ENCODE measurements at places on chromosomes 13 and 19.

- DNase-seq, result peak; percentile 64
Measured at GRCh38 chr19:55640577-55641425, at the start of gene ZNF580. Gene ZNF580 (plus strand): TSS chr19:55641002. CDS start chr19:55642509, 1,507 bp downstream.

DNA sequence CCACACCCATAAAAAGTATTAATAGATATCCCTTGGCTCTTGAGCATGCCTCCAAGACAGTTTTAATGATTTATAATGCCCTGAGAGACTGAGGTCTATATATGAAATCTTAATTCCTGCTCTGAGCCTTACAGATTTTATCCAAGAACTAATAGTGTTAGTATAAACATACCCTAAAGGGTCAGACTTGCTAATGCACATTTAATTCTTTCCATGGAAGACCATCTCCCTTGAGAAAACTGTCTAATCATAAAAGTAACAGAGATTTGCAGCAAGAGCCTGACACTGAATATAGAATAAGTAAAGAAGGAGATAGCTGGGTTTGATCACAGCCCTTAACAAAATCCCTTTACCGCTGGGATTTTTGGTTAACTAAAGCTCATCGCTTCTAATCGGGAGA lies 650.8 kb upstream of the KLF12 start:
- DNase-seq, result no peak

DNA sequence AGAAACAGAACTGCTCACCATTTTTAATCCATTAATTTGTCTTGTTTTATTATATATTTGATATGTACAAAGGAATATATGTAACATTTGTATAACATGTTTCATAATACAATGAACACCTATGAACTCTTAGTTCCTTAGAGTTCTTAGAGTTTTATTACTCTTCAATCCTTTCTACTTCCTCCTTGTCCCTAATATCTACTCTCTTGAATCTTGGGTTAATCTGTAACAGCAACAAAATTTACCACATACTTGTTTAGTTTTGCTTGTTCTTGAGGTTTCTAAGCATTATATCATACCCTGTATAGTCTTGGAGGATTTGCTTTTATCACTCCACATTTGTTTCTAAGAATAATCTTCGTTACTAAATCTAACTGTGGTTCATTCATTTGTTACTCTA lies 151.4 kb downstream of the PDS5B start:
- DNase-seq, result no peak

GRCh38 chr13:41370736-41371135 lies 59.7 kb downstream of the NAA16 start:
- DNase-seq, result no peak

- no peak for DNase-seq
Measured at GRCh38 chr13:97658556-97658955, 224.6 kb downstream of the RAP2A start.

DNA sequence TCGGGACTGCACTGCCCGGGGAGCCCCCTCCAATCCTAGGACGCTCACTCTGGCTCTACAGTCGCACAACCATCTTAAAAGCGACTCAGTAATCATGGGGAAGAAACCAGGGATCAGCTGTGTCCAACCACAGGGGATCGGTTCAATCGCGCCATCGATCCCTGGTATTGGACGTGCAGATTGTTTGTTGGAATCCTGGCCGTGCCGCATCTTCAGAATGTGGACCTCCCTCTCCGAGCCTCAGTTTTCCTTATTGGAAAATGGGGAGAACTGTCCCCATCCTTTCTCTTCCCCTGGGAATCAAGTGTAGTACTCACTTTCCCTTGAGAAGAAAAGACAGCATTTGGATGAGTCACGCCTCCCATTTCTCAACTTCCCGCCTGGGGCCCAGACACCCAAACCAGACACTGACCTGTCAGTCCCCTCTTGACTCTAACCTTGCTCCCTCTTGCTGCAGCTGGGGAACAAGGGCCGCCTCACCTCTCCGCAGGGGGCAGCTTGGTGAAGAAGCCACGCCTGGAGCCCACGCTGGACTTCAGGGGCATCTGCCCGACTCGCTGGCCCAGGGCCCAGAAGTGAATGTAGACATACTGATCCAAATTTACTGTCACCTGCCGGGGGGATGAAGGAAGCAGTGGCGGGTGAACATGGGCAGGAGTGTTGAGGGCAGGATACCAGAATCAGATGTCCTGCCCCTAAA lies 17.6 kb downstream of the EMP3 start:
- DNase-seq, result no peak

- peak; percentile 72 for DNase-seq
Measured at GRCh38 chr19:13154911-13155471, 4.8 kb downstream of the IER2 start.

DNA sequence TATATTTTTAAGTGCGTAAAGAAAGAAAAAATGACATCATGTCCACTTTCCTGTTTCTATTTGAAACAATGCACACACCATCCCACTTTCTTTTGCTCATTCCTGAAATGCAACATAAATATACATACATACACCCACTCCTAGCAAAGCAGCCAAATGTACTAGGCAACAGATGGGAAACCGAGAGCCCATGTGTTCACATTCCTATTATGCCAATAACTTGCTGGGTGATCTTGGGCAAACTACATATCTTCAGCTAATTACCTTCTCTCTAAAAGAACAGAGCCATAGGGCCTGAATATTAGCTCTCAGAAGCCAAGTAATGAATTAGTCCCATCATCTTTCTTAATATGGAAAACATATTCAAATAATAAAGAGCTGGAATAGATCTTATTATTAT lies 610.6 kb upstream of the ATXN8OS start:
- no peak for DNase-seq

DNA sequence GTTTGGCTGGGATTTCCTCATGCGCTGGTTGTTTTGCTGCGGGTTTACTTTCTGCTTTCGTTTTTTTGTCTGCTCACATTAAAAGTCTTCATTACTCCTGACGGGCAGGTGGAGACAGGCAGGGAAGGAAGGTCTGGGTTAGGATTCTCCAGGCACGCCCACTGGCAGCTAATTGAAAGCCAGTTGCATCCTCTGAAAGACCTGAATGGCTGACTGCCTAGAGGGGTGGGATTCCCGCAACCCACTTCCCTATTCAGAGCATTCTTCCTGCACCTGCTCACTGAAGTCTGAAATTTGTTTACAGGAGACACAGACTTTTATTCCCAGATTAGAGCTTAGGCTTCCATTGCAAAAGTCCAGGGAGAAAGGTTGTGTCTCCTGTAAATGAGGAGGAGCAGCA lies 172.0 kb downstream of the UQCRFS1 start:
- no peak for DNase-seq

GRCh38 chr13:39665763-39666162 lies 10.3 kb downstream of the COG6 start:
- no peak for DNase-seq

DNA sequence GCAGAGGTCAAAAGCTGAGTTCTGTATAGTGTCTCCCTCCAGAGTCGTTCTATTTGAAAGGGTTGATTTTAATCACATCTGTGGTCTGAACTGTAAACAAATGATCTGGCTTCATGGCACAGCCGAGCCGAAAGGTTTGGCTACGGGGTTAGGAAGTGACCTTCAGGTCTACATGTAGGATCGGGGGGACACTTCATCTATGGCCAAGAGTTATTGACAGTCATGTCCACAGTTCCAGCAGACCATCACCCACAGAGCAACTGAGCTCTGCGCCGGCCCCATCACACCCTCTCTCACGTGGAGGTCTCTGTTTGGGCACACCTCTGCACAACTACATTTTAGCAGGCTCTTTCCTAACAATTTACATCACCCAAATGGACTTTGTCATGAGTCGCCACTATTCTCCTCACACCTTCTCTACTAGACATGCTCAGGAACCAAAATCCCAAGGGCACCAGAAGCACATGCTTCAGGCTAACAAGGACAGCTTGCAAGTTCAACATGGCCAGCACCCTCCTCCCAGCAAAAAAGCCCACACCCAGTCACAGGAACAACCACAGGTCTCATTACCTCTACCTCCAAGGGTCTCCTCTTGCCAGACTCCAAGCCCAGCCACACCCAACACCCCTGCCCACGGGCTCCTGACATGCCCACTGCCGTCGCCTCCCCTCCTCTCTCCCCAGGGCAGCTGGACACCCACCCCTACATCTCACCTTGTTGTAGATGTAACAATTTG lies 36.1 kb upstream of the EPHX3 start:
- DNase-seq, result no peak

GRCh38 chr13:92825938-92826596 lies 400.5 kb upstream of the GPC6 start:
- no peak for DNase-seq

GRCh38 chr19:19361075-19361594 lies 40.5 kb downstream of the MAU2 start:
- peak; percentile 55 for DNase-seq

- DNase-seq, result no peak
Measured at GRCh38 chr19:52941941-52942385, 18.7 kb upstream of the ZNF888 start.

DNA sequence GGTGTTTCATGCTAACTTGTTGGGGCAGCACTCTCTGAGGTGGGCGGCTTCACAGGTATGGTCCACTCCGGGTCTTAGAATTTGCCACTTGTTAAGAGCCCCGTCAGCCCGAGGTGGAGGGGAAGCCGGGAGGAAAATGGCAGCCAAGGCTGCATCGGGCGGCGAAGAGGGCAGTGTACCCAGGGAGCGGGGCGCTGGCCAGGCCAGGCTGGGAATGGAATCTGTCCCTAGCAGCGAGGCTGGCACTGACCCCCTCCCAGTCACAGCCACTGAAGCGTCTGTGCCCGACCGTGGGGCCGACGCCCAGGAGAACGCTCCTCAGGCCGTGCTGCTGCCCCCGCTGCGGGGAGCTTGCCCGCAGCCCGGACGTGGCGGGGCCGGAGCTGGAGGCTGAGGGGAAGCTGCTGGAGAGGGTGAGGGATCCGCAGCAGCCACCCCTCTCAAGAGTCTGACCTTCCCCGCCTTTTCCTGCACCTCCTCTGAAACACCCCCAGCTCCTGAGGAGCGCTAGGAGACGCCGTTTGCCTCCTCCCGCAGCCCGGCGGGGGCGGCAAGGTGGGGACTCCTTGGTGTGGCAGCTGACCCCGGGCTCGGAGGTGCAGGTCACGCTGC lies 313.8 kb upstream of the SPRY2 start:
- no peak for DNase-seq

Data from stimulated activated CD8-positive, alpha-beta memory T cell treated with anti-CD3 and anti-CD28 coated beads, Interleukin-2, amount 100 ng/mL, for 48 hours (primary cell).